Activated CD4-positive, alpha-beta T cell treated with anti-CD3 and anti-CD28 coated beads for 1 hour (primary cell): ENCODE measurements at places on chromosomes 16 and 17.

DNA sequence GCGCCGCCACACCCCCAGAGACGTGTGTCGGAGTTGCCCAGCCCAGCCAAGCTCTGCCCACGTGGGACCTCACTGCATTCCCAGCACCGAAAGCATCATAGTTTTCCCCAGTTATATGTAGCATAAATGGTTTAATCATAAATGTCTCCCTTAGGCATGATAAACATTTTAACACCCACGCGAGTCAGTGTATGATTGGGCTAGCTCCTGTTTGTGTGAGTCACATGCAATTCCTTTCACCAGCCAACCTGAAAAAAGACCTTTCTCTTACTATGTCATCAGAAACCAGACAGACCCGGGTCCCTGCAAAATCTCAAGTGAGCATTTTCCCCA is 9.2 kb downstream of the TAF1C start:
- no peak for DNase-seq

DNA sequence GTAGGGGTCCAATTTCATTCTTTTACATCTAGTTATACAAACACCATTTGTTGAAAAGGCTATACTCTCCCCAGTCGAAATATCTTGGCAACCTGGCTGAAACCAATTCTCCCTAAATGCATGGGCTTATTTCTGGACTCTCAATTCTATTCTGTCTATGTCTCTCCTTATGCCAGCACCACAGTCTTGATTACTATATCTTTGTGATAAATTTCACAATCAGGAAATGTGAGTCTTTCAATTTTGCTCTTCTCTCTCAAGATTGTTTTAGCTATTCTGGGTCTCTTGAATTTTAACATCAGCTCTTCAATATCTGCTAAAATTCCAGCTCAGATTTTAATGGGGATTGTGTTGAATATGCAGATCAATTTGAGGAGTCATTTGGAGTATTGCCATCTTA is 5.9 kb upstream of the TRIM25 start:
- no peak for DNase-seq

GRCh38 chr16:19393226-19394111 is 24.2 kb upstream of the TMC5 start:
- DNase-seq: no peak

GRCh38 chr17:82899941-82900340 is 60.1 kb upstream of the ZNF750 start:
- no peak for DNase-seq

DNA sequence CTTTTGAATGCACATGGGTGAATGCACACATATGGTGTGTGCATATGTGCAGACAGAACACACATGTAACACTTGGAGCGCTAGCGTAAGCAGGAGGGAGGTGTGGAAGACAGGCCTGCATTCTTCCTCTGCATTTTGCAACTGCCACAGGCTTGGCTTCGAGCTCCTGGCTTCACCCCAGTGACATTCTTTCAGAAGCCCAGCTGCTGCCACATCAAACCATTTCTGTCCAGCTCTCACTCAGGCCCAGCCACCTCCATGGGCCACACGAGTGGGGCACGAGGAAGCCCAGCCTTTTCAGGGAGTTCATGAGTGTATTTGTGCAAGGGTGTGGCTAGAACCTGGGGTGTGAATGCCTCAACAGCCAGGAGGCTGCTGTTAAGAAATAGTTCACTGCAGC is 18.8 kb downstream of the LGALS3BP start:
- DNase-seq: no peak

DNA sequence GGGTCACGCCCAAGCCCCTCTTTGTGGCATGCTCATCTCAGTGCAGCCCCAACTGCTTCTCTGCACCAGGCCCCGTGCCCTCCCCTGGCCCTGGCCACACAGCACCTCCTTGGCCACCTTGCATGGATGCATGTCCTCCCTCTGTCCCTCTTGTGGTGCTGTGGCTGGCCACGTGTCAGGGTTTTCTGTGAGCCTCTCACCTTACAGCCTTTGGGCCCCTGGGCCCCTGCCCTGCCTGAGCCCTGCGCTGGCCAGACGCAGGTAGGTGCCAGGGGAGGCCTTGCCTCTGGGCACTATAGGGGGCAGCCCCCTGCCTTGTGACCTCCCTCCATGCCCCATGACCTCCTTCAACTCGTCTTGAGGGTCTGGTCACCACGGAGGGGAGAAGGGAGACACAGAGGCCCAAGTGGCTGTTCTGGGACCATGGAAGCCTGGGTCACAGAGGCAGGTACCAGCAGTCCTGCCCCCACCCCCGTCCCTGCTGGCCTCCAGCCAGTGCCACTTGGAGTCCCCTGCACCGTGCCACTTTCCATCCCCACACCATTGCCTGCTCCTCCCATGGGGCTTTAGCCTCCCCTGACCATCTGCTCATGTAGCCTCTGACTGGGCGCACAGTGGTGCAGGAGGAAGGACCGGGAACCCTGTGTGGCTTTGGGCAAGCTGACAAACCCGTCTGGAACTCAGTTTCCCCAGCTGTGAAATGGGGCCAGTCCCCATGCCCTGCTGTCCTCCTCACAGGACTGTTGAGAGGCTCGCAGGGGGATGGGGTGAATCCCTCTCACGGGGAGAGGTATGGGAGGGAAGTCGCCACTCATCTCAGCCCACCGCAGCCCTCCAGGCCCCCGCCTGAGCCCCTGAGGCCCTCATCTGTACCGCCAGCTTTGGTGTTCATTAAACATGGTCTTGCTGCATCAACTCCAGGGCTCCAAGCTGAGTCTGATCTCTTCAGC is 11.5 kb upstream of the ATP6V0C start:
- DNase-seq: no peak

DNA sequence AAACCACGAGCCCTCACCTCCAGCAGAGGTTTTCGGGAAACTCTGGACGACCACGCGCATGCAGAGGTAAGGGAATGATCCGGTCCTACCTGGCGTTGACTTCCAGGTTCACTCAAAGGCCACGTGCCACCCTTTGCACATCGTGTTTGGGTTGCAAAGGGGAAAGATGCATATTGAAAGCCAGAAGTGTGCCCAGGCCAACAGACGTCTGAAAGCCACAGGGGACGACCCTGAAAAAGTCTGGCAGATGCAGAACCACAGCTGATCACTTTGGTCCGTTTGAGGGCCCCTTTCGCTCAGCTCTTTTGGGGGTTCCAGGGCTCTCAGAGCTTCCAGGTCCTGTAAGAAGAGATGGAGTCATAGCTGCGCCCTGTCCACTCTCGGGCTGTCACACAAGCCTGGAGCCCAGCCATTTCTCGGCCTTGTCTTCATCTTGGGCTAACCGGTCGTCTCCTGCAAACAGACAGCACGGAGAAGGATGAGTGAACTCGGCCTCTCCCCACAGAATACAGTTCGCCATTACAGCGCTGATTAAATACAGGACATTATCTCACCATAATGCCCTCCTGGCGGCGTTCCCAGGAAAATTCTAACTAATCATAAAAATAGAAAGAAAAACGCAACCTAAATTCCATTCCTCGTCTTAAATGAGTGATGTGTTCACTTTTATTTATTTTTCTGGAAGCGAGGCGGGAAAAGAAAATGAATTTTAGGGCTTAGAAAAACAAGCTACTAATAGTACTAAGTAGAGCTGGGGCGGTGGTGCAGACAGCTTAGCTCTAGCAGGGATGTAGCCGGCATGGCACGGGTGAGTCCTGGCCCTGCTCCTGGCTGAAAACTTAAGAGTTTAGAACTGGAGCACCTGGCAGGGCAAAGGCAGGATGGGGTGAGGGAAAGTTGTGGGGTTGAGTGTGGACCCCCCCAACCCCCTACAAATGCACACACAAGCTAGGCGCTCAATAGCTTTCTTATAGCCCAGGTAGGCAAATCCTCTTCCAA is 45.5 kb upstream of the ZFHX3 start:
- no peak for DNase-seq

DNA sequence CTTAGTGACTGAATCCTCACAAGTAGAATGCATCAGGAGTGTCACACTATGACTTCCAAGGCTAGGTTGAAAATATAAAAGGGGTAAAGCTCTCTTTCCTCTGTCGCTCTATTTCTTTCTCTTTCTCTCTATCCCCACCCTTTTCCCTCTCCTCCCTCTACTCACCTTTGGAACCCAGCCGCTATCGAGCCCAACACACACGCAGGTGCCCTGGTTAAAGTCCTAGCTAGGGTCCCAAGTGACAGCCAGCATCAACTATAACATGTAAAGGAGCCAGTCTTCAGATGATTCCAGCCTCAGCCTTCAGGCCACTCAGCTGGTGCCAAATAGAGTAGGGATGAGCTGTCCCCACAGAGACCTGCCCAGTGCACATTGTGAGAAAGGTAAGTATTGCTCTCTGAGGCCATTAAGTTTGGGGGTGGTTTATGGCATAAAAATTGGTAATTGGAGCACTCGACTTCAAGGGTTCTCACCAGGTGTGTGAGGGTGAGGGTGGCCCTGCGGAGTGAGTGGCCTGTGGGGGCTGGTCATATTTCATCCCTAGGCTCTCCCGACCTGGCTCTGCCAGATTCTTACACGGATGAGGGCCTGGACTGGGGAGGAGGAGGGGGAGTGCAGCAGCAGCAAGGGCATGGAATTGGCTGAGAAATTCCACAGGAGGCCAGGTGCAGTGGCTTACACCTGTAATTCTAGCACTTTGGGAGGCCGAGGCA is 14.9 kb upstream of the C16orf54 start:
- DNase-seq: no peak

DNA sequence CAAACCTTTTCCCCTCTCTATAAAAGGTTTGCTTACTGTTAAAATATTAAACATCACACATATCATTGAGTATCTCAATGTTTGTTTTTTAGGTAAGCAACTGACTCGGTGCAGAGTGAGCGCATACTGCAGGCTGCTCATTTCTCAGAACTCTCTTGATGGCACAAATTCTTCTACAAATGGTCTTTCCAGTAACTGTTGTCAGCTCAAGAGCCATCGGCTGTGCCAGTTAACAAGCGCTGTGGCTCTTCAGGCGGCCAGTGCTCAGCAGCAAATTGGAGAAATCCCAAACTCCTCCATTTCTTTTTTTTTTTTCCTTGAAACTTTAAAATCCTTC is 8.6 kb downstream of the ABCA3 start:
- DNase-seq: no peak
